Activated CD4-positive, alpha-beta T cell treated with anti-CD3 and anti-CD28 coated beads, Interleukin-2, Interleukin-6, amounts not matched to agents 100 ng/mL and 50 ng/mL, durations not matched to agents 16 hours and 8 hours (primary cell): ENCODE measurements at places on chromosomes 7 and 10.

DNA sequence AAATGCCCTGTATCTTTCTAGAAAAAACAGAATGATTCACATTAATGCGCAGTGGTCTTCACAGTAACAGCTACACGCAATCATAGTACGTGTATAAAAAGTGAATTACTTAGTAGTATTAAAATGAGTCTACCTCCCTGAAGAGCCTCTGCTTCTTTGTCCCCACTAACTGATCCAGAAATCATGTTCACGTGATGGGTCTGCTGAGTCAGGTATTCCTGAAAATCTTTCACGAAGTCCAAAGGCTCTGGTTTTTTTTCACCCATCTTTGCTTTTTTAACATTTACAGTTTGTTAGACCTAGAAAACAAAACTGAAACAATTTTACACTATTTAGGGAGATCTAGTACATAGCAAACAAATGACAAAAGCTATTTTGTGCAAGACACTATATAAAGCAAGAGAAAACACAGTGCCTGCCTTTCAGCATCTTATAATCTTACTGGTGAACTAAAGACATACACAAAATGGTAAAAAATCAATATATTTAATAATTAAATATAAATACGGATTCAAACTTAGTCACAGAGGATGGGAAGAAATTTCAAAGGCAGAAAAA lies 10.2 kb downstream of the IKZF5 start:
- no peak for DNase-seq

DNA sequence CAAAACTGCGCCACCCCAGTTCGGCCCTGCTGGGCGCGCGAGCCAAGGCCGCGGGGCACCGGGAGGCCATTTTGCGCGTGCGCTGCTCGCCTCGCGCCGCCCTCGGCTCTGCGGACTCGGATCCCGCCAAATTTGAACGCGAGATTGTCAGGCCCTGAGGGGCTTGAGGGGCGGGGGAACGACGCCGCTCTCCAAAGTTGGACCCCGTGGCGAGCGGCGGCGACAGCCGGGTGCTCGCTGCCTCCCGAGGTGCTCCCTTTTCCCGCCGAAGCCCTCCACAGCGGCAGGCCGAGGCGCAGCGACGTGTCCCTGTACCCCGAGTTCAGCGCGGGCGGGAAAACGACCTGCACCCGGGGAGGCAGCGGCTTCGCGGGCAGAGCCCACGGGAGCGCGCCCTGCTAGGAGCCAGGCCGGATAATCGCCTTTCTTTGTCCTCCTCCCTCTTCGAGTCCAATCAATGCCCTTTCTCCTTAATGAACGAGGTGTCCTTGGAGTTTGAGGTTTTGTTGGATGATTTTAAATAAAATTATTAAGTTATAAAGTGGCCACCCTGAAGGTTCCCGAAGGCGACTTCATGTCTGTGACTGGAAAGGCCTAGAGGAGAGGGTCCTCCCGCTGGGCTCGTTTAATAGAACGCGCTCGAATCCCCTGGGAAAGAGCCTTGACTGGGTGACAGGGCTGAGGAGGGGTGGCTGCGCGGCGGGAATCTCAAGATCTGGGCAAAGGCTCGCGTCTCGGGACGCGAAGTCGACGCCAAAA lies 10.7 kb upstream of the SPAG6 start:
- no peak for DNase-seq

DNA sequence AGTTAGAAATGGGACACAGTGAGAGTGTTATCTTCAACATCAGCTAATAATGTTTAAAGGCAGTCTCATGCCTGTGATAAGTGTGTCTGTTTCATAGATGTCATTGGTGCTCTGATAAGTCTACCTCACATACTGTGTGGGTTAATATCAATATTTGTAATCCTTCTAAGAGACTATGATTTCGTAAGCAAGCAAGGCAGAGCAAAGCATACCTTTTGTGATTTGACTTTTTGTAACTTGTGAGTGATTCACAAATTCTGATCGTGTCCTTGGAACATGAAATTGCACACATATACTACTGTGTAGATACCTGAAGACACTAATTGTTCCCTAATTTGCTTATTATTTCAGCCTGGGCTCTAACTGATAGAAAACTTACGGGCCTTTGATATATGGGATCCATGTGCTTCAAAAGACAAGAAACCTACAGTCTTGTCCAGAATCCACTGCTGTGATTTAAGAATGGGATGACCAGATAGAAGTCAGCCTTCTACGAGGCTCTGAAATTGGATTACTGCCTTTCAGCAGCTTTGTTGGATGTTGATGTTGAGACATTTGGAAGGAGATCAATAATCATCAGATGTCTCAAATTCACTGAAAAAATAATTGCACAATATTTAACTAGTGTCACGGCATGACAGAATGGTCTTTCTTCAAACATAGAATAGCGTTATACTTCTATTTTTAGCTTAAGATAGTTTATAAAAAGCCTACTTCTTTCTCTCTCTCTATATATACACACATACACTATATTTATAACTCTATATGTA lies 63.2 kb upstream of the KLF6 start:
- no peak for DNase-seq

- no peak for DNase-seq
These were observed 25.2 kb downstream of the ASZ1 start for GRCh38 chr7:117402109-117402508.

DNA sequence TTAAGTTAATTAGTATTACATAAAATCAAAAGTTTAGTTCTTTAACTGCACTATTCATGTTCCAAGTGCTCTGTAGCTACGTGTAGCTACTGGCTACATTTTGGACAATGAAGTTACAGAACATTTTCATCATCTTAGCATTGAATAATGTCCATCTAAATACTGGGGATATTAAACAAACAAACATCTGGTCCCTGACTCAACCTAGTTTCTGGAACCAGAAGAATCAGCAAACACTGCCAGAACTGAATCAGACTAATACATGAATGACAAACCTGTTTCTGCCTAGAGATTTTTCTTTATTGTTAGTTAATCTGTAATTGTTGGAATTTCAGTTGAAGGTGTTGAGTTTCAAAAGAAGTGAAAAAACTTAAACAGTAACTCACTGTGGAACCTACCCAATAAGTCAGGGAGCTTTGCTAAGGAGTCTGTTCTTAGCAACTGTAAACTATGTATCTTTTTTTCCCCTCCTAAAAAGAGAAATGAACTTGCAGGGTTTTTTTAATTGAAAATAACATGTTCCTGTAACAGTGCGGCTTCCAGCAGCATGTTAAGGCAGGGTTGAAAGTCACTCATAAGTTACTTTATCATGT lies 58.3 kb downstream of the CDK13 start:
- DNase-seq = no peak

DNA sequence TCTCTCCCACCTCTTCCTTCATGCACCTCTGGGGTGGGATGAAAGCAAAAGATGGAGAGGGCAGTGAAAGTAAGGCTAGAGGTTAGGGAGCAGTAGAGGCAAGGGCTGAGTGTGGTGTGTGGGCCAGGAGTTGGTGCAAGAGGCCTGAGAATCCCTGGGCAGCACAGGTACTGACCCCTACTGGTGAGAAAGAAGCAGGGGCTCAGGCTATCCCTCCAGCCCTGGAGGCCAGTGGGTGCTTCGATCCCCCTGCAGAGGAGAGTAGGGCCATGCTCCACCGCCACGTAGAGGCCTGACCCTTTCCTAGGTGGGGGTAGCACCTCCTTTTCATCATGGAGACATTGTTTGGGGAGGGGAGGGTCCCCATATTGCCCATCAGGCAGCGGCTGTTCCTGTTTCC lies 9.8 kb downstream of the CDHR1 start:
- no peak for DNase-seq

DNA sequence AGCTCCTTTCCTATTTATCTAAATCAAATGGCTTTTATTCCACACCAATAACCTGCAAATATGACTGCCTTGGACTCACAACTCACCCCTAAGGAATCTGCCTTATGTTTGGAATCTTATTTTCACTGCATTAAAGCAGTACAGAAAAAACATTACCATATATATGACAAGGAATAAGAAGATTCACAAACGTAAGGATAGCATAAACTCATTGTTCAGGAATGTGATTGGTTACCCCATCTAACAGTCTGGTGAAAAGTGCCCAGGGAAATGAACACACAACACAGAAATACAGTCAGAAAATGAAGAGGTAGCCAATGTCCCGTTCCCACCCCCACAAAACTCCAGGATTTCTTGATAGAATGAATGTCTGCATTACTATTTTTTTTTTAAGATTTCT lies 2.0 kb downstream of the PPP3CB start:
- DNase-seq = no peak

GRCh38 chr10:25047591-25048301 lies 31.3 kb downstream of the THNSL1 start:
- DNase-seq = no peak

DNA sequence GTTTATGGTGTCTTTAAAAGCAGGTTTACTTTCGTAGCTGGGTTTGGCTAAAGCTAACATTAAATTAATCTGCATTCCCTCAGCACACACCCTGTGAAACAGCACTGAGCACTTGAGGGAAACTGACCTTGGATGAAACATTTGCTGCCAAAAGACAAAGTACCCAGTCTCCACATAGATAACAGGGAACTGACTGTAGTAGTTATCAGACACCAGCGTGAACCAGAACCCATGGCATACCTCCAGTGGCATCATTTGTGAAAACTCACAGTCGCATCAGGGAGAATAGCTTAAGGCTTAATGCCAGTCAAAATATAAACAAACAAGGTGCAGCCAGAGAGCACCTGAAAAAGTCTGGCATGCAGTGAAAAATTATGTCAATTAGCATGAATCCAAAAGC lies 357.8 kb upstream of the C7orf33 start:
- DNase-seq = no peak

DNA sequence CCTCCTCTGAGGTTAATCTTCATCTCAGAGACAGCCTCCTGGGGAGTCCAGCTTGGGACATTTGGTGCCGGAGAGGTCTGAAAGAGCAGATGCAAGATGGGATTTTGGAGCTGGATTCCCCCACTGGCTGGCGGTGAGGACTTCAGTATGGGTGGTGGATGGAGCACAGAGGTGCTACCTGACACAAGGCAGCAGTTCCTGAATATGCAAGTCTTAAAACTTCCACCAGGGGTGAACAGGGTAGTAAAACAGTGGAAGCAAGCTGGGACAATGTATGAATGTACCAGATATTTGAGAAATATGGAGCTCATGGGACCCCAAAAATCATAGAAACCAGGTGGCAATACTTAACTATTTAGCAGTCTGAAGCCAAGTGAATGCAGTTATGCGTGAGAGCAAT lies 4.8 kb upstream of the TAF3 start:
- DNase-seq = no peak

- DNase-seq = no peak
These were observed 208.4 kb downstream of the FANK1 start for GRCh38 chr10:126104767-126105166.

DNA sequence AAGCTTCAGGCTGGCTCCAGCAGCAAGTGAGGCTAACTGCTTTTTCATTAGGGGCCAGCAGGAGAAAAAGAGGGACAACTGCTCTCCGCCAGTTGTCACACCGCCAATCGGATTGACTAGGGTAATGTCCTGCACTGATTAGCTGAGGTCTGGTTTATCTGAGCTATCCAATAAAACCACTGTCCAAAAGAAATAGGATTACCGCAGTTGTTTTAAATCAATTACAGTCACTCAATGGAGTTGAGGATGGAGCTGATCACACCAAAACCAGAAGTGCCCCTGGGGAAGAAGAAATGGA lies 351.4 kb upstream of the NPVF start:
- DNase-seq = no peak

- no peak for DNase-seq
These were observed 109.4 kb downstream of the MBL2 start for GRCh38 chr10:52663161-52663560.

GRCh38 chr7:100901921-100902332 lies 6.2 kb upstream of the ACHE start:
- DNase-seq = no peak

- DNase-seq = peak; percentile 19
These were observed 25.9 kb downstream of the ABRAXAS2 start for GRCh38 chr10:124827474-124827873.

DNA sequence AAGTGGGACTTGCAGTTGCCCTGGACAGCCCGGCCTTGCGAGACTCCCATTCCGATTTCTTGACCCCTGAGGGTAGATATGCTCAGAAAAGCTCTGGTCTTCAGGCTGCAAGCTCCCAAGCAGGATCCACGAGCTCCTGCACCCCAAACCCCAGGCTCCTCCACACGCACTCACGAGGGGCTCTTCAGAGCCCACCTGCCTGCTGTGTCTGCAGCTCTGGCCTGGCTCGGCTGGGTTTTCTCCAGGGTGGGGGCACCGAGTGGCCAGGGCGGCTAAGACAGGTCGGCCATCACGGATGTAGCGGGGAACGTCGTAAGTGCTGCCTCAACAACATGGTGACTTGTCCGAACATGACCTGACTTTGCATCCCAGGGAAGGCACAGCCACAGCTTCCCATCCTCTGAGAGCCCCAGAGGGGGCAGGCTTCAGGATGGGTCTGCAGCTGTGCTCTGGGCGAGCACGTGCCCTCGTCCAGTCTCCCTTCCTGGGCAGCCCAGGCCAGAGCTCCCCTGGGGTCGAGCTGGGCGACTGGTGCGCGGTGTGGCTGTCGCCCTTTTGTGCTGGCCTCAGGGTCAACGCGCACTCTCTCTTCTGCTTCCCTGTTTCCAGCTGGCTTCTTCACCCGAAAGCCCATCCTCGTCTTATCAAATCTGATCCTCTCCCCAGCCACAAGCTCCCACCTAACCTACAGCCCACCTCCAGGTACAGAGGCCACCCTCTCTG lies 415.3 kb downstream of the DNAJB6 start:
- no peak for DNase-seq

- DNase-seq = no peak
These were observed 23.7 kb downstream of the NMT2 start for GRCh38 chr10:15144788-15145187.

DNA sequence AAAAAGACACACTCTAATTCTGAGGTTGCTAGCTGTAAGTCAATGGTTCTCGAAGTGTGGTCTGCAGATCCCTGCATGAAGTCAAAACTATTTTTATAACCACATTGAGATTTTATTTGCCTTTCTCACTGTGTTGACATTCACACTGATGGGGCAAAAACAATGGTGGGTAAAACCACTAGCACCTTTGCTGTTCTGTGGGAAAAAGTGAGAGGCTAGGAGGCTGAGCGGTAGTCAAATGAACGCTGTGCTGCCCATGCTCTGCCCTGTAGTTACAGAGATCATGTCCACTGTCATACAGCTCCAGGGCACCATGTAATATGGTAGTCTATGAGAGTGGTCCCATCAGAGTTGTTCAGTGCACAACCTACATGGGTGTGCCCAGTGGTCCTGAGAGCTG lies 21.6 kb upstream of the PDCD4 start:
- no peak for DNase-seq

DNA sequence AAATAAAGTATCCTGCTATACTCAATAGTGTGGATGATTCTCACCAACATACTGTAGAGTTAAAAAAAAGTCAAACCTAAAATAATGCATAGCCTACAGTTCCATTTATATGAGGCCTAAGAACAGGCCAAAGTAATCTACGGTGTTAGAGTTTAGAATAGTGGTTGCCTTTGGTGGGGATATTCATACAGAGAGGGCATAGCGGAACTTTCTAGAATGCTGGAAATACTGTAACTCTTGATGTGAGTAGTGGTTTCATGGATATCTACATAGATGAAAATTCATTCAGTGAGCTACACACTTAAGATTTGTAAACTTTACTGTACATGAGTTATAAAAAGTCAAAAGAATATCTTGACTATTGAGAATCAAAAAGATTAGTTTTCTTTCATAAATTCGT lies 349.9 kb upstream of the NFE2L3 start:
- no peak for DNase-seq

- DNase-seq = no peak
These were observed 146.6 kb upstream of the FRMD4A start for GRCh38 chr10:14477408-14477710.

- DNase-seq = no peak
These were observed 17.0 kb upstream of the ZMIZ1 start for GRCh38 chr10:79051766-79052165.

- DNase-seq = no peak
These were observed 56.3 kb upstream of the RAPGEF5 start for GRCh38 chr7:22413211-22413610.

- DNase-seq = no peak
These were observed 123.7 kb upstream of the ASAH2 start for GRCh38 chr10:50375051-50375452.
